Activated CD4-positive, alpha-beta T cell treated with anti-CD3 and anti-CD28 coated beads, Interleukin-2, Interleukin-6, amounts not matched to agents 100 ng/mL and 50 ng/mL, durations not matched to agents 16 hours and 8 hours (primary cell): ENCODE measurements at places on chromosomes 16 and 17.

- DNase-seq: no peak
Measured at GRCh38 chr17:16912021-16912962, 59.6 kb downstream of the TNFRSF13B start.

GRCh38 chr16:81740169-81740568 lies 38.9 kb upstream of the PLCG2 start:
- no peak for DNase-seq

DNA sequence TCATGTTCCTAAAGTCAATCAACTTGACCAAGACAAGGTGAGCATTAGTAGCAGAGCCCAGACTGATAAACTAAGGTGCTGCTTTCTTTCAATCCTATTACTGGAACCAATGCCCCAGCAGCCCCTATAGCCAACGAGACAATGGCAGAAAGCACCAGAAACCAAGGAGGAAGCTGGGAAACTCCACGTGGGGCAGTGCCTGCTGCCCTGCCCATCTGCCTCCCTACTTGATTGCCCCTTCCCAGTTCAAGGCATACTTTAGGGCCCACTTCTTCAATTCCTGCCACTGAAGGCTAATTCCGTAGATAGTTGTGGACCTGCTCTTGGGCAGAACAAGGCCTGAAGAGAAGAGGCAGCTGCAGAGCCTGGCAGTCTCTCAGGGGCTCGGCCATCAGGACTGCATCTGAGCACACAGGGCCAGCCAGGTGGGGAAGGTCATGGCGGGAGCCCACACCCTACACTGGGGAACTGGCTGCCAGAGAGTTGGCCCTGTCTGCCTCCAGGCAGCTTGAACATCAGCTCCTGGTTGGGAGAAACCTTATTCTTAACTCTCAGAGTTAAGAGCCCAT lies 30.9 kb downstream of the WSB1 start:
- DNase-seq: no peak

- peak; percentile 36 for DNase-seq
Measured at GRCh38 chr16:66517586-66518263, 32.2 kb downstream of the TK2 start.

DNA sequence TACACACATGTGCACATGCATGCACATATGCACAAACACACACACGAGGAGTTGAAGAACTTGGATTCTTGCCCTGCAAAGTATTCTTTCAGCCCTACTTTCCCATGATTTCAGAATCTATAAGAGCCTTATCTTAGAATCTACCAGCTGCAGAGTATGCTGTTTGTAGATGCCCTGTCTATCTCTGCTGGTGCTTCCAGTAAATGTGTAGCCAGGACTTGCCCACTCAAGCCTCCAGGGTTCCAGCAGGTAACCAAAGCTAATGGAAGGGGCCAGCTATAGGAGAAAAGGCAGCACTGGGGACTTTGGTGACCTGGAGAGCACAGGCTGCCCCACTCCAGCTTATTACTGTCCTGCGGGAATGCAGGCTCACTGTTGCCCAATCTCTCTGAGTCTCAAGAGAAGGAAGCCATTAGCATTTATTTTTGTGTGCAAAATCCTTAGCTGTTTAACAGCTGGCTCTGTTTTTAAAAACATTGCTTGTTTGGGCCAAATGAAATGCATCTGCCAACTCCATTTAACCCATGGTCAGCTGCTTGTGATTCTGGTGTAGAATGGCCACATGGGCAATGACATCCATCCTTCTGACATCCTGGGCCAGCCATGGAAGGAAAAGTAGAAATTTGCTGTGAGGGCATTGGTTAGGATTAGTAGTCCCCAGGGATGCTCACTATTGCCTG lies 28.6 kb upstream of the XYLT1 start:
- DNase-seq: no peak

DNA sequence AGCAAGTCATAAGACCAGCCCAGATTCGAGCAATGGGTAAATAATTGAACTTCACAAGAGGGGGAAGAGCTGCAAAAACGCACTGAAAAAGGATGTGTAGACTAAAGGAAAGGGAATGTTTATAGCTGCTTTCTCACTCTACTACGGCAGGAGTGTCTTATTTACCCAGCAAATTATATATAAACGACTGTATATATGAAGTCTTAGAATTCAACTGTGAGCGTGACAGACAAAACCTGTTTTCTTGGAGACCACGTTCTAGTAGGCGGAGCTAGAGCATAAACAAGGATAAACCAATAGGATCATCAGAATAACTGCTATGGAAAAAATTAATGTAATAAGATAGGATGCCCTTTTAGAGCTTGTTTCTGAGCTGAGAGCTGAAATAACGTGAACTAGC lies 394.6 kb upstream of the MON1B start:
- no peak for DNase-seq

- DNase-seq: no peak
Measured at GRCh38 chr16:52634104-52634503, 87.2 kb upstream of the TOX3 start.

- DNase-seq: peak; percentile 42
Measured at GRCh38 chr17:29591146-29591736, 1.7 kb upstream of the ANKRD13B start.

GRCh38 chr16:24990803-24991202 lies 24.4 kb downstream of the ARHGAP17 start:
- no peak for DNase-seq

- DNase-seq: no peak
Measured at GRCh38 chr17:39243155-39243554, 17.4 kb upstream of the STAC2 start.

DNA sequence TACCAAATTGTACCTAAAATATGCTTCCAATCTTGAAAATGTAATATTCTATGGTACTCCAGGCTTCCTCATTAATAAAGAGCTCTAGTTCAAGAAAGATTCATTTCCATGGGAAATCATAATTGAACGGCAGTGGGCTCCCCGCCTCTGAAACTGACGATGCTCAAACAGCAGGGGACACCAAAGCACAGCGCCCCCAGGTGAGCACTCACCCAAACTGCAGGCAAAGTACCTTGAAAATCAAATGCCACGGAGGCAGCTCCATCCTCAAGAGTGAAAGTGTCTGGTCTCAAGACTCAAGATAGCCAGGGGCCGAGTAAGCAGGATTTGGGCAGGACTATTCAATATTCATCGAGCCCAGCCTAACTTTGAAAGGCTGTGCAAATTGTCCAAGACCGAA lies 217.4 kb upstream of the TNRC6C start:
- DNase-seq: peak; percentile 34

- DNase-seq: no peak
Measured at GRCh38 chr16:2528161-2529060, 2.8 kb downstream of the CEMP1 start.

DNA sequence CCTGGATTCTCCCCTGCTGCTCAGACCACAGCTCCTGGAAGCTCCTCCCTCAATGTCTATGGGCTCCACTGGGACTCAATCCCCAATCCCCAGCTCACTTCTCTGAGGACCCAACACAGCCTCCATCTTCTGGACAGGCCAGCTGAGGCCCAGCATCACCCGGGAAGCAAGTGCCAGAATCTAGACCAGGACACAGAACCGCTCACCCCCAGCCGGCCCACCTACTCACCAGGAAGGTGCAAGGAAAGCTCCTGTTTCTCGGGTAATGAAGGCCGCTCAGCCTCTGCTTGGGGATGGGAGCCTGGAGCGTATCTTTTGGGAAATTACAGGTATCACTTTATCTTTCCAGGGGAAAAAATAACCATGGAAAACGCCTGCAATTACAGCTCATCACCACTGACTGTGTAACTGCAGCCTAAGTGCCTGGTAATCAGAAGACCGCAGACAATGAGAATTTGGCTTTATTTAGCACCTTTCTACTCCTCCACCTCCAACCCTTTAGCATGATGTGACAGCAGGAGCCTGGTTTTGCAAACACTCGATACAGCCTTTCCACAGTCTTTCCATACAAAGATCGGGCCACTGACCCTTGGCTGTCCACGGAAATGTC lies 49.6 kb upstream of the RPL38 start:
- no peak for DNase-seq

DNA sequence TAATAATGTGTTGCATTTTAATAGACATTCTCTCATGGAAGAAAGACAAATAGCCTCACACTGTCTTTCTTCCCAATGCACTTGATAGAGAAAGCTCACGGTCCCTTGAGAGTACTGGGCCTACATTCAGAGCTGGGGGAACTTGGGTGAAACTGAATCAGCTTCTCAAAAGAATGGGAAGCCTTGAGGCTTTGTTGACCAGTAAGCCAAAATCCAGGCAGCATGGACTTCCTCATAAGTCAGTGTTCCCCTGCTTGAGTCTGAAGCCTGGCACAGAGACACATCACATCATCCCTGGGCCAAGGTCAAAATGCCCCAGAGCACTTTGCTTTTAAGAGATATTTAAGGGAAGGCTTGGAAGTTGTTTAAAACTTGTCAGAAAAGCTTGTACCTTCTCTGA lies 302.2 kb upstream of the SALL1 start:
- DNase-seq: no peak

GRCh38 chr16:57564571-57565270 lies 22.3 kb downstream of the ADGRG5 start:
- no peak for DNase-seq

DNA sequence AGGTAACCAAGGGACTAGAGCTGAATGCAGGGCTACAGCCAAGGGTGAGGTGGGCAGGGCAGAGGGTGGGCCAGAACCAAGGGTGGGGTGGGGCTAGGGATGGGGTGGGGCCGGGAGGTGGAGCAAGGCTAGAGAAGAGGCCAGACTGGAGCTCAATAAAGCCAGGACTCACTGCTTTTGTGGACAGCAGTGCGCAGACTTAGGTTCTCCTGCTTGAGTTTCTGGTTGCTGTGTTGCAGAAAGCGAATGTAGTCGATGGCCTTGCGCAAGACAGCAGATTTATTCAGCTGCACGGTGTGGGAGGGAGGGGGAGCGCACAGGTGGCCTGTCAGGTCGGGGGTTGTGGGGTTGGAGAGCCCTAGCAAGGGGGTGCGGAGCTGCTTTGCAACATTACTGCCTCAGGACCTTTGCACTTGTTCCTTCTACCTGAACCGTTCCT lies 18.7 kb downstream of the SREBF1 start:
- no peak for DNase-seq

DNA sequence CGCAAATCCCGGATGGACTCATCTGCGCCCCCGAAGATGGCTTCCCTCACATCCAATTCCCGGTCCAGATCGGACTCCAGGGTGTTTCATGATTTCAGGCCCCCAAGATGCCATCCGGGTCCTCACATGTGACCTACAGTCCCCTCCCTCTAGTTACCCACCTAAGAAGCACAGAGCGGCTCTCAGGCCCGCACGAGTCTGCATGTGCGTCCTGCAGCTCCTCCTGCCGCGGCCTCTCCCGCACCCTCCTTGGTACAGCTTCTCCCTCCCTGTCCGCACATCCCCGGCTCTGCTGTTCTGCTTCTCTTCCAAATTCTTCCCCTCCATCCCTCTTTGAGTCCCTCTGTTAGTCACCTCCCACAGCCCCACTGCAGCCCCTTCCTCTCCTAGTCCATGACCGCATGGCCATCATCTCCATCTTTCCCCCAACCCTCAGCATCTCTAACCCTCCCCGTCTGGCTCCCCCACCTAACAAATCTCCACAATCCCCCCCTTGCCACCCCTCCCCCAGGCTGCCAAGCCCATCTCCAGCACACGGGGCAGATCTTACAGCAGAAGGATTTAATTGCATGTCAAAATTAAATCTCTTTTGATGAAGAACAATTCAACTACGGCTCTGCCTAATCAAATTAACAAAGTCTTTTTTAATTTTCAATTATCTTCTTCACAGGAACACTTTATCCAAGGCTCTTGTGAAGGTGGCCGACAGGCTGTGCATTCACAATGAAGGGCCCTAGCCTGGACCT lies 231.0 kb downstream of the RBFOX3 start:
- DNase-seq: no peak

- no peak for DNase-seq
Measured at GRCh38 chr16:56409195-56409594, 16.1 kb downstream of the AMFR start.

DNA sequence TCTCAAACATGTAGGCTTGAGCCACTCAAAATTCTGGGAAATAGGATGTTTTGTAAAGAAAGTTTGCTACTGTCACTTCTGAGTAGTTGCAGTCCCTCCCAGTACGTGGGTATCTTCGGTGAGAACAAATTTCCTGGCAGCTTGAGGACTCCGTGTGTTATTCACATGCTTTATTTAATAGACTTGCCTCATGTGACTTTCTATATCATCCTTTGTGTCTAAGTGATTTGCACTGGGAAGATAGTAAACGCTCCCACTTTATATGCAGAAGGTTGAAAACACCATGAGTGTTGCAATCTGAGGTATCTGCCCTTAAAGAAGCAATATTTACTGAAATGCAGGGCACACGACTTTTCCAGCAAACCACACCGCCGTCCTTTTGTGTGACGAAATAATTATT lies 643.7 kb downstream of the MAF start:
- DNase-seq: no peak

- no peak for DNase-seq
Measured at GRCh38 chr16:86878236-86879080, 300.1 kb downstream of the FOXL1 start.

GRCh38 chr16:46903255-46903905 lies 19.2 kb downstream of the GPT2 start:
- no peak for DNase-seq

GRCh38 chr16:51888016-51888415 lies 658.9 kb downstream of the TOX3 start:
- DNase-seq: no peak

GRCh38 chr17:58757162-58757613 lies 1.5 kb downstream of the PPM1E start:
- DNase-seq: no peak

GRCh38 chr17:66633317-66633965 lies 201.5 kb upstream of the CACNG5 start:
- DNase-seq: peak; percentile 76

- DNase-seq: no peak
Measured at GRCh38 chr16:86052115-86052670, 153.2 kb downstream of the IRF8 start.

GRCh38 chr16:48444574-48444973 lies 59.4 kb upstream of the SIAH1 start:
- DNase-seq: no peak

GRCh38 chr17:64328036-64328858 lies 62.4 kb downstream of the PECAM1 start:
- no peak for DNase-seq

GRCh38 chr16:9578459-9578858 lies 487.0 kb downstream of the HAPSTR1 start:
- no peak for DNase-seq

GRCh38 chr17:81813371-81813684 lies 9.4 kb downstream of the GCGR start:
- DNase-seq: no peak

DNA sequence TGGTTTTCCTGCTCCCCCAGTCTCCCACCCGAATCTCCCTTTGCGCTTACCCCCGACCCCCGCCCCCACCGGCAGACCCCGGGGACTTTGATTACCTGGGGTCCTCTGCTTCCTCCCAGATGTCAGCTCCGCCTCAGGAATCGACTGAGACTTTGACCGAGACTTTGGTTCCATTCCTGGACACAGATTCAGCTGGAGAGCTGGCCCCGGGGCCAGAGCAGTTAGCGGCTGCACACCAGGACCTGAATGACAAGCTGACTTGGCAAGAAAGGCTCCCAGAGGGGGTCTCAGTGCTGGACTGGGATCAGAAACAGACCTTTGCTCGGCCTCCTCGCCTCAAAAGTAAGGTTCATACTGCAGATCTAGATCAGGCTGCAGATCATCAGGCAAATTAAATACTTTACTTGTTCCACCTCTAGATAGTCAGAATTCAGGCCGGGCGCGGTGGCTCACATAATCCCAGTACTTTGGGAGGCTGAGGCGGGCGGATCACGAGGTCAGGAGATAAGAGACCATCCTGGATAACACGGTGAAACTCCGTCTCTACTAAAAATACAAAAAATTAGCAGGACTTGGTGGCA lies 60.3 kb upstream of the FBXO47 start:
- DNase-seq: no peak
